ENCODE measurements at places on chromosomes 6 and 20.

GRCh38 chr20:58024241-58024721, 204.2 kb downstream of the ANKRD60 start:
- ATAC-seq: no peak

GRCh38 chr6:2448826-2449571, 203.6 kb upstream of the GMDS start:
- peak; percentile 70 for ATAC-seq

GRCh38 chr6:26183581-26184366, 96.5 kb downstream of the HFE start:
- peak; percentile 86 for ATAC-seq

GRCh38 chr6:126337323-126337722, 2.6 kb upstream of the CENPW start:
- ATAC-seq: peak; percentile 34

GRCh38 chr6:32337186-32337805, 34.4 kb downstream of the TSBP1 start:
- ATAC-seq: no peak

GRCh38 chr20:17972121-17972520, 3.3 kb downstream of the MGME1 start:
- ATAC-seq: no peak

DNA sequence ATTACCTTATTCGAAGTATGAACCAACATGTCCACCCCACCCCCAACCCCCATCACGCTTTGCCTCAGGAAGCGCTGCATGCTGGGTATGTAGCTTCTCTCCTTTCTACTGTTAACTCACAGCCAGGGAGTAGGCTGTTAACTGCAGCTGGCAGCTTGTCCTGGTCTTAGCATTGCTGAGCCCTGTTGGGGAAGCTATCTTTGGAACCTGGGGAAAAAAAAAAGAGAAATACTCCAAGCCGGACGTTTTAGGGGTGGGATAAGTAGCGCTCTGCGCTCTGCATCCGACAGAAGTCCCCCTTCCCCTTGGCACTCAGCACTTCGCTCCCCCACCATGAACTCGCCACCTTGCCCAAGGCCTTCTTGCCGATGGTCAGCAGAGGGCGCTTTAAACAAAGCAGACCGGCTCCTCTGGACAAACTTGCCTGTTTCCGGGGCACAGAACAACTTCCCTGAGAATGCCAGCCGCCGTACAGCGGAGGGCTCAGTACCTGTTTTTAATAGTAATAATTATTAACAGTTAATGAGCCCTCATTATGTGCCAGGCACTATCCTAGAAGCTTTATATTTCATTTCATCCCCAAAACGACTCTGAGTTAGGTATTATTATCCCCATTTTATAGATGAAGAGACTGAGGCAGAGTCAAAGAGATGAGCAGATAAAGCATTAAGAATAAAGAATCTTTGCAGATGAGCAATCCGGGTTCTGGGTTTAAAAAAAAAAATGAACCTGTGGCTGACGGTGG, 35.2 kb upstream of the MDFI start:
- peak; percentile 65 for ATAC-seq

DNA sequence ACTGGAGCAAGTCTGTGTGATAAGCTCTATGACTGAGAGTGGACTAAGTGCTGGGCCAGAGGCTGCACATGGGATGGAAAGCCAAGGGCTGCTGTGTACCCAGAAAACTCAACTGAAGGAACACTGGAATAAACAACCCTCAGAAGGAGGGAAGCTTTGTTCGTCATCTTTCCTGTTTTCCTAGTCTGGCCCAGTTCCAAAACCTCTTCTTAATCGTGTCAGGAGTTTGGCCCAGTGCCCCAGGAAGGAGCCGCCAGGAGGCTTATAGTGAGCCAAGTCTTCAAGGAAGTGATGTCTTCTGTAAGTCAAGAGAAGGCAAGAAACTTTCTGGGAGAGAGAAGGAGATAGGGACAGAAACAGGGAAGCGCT, 23.3 kb upstream of the TOP1 start:
- peak; percentile 31 for ATAC-seq

Measured in esophagus mucosa (tissue), 1 donor.